ENCODE measurements at places on chromosomes 7 and 10.

GRCh38 chr7:123787220-123788007, 38.6 kb upstream of the WASL start:
- DNase-seq, result no peak

DNA sequence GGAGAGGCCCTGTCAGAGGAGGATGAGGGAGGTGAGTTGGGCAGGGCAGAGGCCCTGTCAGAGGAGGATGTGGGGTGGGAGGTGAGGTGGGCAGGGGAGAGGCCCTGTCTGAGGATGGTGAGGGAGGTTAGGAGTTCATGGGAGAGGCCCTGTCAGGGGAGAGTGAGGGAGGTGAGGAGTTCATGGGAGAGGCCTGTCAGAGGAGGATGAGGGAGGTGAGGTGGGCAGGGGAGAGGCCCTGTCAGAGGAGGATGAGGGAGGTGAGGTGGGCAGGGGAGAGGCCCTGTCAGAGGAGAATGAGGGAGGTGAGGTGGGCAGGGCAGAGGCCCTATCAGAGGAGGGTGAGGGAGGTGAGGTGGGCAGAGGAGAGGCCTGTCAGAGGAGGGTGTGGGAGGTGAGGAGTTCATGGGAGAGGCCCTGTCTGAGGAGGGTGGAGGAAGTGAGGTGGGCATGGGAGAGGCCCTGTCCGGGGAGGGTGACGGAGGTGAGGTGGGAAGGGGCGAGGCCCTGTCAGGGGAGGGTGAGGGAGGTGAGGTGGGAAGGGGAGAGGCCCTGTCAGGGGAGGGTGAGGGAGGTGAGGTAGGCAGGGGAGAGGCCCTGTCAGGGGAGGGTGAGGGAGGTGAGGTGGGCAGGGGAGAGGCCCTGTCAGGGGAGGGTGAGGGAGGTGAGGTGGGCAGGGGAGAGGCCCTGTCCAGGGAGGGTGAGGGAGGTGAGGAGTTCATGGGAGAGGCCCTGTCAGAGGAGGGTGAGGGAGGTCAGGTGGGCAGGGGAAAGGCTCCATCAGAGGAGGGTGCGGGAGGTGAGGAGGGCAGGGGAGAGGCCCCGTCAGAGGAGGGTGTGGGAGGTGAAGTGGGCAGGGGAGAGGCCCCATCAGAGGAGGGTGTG, 73.7 kb downstream of the INPP5A start:
- no peak for DNase-seq

DNA sequence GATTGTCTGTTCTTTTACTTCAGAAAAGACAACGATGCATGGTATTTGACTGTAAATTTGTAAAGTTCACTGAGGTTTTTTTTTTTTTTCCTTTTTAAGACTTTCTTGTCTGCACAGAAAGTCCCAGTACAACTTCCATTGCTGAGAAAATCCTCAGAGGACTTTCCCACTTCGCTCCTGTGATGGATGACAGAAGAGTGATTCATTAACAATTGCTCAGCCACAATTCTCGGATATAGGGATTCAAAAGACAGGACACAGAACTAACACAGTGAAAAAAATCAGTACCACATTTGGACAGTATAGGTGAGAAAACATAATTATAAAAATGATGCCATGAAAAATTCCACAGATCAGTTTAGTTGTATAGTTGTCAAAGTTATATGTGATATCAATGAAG, 48.0 kb downstream of the SEC23IP start:
- DNase-seq, result no peak

GRCh38 chr10:48307711-48308018, 1.2 kb downstream of the MAPK8 start:
- no peak for DNase-seq

GRCh38 chr10:2908851-2909630, 158.3 kb upstream of the PFKP start:
- DNase-seq, result no peak

DNA sequence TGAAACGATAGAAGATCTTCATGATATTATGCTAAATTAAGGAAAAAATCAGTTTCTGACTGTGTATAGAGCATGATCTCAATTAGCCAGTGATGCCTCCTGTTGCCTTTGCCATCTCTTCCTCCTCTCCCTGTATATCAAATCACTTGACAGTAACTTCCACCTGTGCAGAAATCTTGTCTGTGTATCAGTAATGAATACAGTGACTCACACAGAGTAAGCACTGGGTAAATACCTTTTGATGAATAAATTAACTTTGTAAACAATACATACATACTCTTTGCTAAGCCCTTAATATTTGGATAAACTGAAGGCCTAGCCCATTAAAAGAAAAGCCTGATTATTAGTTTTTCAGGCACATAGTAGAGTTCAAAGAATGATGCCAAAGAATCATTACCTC, 610.6 kb upstream of the NRP1 start:
- DNase-seq, result no peak

DNA sequence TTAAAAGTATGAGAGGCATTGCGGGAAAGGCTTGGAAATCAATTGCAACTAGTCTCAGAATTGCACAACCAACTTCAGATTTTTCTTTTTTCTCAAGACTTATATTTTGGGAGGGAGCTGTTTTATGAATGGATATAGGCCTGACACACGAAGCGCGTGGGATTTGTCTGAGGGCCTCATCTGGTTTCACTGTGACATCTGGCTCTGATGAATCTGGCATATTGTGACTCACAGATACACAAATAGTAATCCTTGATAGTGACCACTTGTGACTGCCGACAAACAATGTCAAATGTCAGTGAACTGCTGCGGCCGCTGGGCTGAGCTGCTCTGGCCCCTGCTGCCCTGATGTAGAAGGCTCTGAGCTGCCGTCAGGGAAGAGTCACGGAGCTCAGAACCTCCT, 655.1 kb downstream of the INHBA start:
- no peak for DNase-seq

- no peak for DNase-seq
Measured at GRCh38 chr7:370775-371118, 80.8 kb downstream of the FOXL3 start.

DNA sequence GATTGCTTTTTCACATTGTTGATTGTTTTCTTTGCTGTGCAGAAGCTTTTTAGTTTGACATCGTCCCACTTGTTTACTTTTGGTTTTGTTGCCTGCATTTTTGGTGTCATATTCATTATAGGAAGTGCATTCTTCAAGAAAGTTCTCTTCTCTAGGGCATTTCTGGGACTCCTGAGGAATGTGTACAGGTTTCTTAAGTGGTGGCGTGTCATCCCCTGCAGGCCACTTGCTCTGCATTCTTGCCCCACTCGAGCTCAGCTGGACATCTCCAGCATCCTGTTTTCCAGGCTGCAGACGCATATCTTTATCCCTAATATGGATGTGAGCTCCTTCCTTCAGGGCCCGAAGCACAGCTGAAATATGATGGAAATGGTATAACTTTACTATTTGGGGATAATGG, 255.6 kb upstream of the HABP2 start:
- DNase-seq, result no peak

GRCh38 chr7:141079219-141079618, 5.4 kb downstream of the TMEM178B start:
- DNase-seq, result no peak

DNA sequence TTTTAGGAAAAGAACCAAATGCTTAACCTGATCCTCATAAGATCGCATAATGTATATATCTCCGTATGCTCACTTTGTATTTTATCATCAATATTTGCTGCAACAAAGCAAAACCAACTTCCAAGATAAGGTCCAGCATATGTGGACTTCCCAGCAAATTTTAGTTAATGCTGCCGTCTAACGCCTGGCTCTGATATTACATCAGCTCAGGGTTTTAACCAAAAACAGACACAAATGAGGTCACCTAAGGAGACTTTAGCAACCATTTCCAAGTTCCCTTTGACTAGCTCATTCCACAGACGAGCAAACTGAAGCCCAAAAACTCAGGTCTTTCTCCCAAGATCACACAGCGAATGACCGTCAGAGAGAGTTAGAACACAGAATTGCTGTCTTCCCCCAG, 59.4 kb upstream of the UCN3 start:
- no peak for DNase-seq

DNA sequence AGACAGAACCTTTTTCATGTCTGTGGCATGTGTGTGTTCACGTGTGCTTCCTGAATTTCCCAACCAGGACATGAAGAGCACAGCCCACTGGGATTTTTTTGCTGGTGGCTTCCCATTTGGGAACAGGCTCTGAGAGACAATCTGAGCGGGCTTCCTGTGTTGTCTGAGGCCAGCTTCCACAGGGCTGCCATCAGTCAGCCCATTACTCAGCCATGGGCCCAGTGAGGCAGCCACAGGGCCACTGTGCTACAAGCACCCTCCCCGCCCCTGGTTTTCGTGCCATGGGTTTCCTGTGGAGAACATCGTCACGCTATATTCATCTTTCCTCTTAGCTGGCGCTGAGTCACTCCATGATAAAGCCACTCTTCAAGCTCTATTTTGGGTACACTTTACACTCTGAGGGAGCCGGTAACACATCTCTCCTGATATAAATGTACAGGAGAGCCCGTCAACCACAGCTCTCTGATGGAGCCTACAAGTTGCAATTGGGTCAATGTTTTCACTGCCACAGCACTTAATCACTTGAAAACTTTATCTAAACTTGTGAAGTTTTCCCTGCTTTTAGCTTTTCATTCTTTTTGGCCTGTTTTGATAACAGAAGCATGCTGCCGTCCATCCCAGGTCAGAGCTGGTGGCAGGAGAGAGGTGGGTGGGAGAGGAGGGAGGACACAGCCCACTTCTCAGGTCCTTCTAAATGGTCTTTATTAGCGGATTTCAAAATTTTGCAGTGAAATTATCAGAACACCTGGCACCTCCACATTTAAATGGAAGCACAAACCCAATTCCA, 96.9 kb downstream of the HIPK2 start:
- no peak for DNase-seq

- no peak for DNase-seq
Measured at GRCh38 chr7:91537260-91538152, 273.3 kb downstream of the FZD1 start.

GRCh38 chr10:119207713-119208552, 562 bp downstream of the GRK5 start:
- DNase-seq, result no peak

- no peak for DNase-seq
Measured at GRCh38 chr10:31581741-31582323, 262.8 kb downstream of the ZEB1 start.

GRCh38 chr10:18767981-18768380, 108.8 kb downstream of the ARL5B start:
- no peak for DNase-seq

DNA sequence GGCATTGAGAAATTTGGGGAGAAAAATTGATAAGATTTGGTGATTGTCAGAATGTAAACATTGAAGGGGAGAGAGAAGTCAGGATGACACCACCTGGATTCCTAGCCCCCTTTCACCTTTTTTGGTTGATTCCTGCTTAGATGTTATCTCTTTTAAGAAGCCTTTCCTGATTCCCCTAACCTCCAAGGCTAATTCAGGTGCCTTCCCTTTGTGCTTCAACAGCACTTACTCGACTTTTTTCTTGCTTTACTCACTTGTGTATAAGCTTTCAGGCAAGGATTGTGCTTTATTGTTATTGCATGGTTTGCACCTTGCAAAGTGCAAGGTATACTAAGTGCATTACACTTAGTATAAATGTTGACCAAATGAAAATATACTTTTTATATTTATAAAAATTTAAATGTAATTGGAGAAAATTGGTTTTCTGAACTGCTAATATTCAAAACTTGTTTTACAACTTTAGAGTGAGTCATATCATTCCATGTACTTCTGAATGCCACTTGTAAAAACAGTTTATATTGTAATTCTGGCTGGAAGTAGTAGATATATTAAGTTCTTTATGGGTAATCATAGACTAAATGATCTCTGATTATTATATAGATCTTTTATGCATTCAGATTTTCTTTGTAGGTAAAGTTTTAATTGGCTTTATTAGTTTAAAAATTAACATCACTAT, 13.2 kb downstream of the SHOC2 start:
- no peak for DNase-seq

GRCh38 chr7:27740449-27741086, 606 bp downstream of the TAX1BP1 start:
- peak; percentile 70 for DNase-seq

DNA sequence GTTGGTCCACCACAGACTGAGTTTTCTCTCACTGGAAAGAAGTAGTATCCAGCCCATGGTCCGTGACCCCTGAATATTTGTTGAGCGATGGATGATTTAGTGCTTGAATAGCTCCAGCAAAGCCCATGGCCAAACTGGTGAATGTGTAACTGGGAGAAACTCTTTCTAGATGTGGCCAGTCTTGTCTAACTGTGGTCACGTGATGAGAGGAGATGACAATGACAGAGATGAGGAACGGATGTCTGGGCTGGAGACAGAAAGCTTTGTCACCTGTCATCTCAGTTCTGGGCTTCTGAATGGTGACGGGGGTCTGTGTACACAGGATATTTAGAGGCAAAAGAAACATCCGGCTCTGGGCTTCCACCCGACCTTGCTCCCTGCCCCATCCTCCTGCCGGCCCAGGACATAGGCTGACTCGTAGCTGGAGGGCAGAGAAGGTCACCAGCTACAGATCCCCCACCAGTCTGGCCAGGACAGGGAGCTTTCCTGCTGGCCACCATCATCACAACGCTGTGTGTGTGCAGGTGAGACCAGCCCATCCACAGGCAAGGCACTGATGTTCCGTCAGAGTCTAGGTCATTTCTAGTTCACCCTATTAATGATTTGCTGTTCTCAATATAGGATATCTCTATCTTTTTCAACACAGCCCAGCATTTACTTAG, 152.5 kb upstream of the TNS3 start:
- no peak for DNase-seq

GRCh38 chr10:46312953-46313352, 26.2 kb downstream of the ANTXRL start:
- no peak for DNase-seq

DNA sequence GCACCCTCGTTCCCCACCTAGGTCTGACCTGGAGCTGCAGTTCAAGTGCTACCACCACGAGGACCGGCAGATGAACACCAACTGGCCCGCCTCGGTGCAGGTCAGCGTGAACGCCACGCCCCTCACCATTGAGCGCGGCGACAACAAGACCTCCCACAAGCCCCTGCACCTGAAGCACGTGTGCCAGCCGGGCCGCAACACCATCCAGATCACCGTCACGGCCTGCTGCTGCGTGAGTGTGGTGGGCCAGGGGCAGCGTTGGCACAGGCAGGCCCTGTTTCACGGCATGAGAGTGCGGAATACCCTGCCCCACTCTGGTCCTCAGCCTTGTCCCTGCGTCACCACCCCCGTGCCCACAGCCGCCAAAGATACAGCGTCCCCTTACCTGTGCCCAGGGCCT, 46.6 kb upstream of the PPIF start:
- no peak for DNase-seq

- no peak for DNase-seq
Measured at GRCh38 chr10:86342111-86342863, 24.3 kb downstream of the GRID1 start.

DNA sequence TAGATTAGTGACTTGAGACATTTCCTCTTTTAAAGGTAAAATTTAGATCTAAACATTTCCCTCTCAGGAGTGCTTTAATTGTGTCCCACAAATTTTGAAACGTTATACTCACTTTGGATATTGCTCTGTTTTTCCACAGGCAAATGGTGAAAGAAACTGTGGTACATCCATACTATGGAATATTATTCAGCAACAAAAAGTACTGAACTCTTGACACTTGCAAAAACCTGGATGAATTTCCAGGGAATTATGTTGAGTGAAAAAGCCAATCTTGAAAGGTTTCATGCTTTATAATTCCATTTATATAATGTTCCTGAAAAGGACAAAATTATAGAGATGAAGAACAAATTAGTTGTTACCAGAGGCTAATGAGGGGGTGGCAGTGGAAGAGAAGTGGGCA, 153.3 kb upstream of the SVIL start:
- no peak for DNase-seq

- DNase-seq, result peak; percentile 27
Measured at GRCh38 chr10:6737080-6737641, 157.1 kb upstream of the PRKCQ start.

Data from omental fat pad (tissue), 4 donors.